ENCODE measurements at places on chromosomes 1 and 21.

- DNase-seq: no peak
Measured at GRCh38 chr1:41607808-41608207, 123.3 kb upstream of the EDN2 start.

GRCh38 chr1:101280942-101281654, 44.3 kb downstream of the S1PR1 start:
- DNase-seq: no peak

DNA sequence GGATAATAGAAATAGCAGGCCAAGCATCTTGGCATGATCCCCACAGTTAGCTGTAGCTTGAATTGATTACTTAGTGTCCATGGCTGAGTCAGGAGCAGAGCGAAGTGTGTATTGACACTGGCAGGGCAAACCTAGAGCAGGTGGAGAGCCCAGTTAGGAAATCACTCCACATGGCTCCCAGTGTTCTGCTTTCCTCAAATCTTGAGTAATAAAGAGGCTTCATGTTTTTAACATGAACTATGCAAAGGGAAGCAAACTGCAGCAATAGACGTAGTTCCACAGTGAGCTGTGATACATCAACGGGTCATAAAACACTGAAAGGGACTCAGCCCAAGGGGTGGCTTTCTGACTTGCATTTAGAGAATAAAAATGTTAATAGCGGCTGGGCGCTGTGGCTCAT, 28.9 kb downstream of the RHEX start:
- no peak for DNase-seq

DNA sequence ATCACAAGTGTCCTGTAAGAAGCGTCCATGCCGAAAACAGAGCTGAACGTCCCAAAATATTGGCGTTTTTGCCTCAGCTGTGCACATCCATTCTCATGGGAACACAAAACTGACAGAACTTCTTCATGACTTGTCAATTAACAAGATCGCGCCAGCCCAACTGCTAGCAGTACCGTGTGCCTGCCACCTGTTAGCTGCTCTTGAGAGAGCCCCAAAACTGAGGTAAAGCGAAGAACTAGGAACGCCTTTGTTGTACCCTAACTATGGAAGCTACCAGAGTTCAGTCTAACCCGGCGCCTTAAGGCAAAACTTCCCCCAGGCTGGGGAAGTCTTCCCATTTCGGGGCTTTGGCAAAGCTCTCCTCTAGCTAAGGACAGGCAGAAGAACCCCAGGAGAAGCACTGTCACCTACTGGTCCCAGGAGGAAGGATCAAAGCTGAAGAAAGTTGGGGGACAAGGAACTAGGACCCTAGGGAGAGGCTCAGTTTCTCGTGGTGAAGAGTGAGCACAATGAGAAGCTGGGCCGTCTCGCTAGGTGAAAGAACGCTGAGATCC, 719 bp downstream of the EYA3 start:
- peak; percentile 10 for DNase-seq

GRCh38 chr1:51000651-51001050, 30.6 kb downstream of the CDKN2C start:
- no peak for DNase-seq

GRCh38 chr1:7424352-7424890, 346.7 kb upstream of the VAMP3 start:
- no peak for DNase-seq

DNA sequence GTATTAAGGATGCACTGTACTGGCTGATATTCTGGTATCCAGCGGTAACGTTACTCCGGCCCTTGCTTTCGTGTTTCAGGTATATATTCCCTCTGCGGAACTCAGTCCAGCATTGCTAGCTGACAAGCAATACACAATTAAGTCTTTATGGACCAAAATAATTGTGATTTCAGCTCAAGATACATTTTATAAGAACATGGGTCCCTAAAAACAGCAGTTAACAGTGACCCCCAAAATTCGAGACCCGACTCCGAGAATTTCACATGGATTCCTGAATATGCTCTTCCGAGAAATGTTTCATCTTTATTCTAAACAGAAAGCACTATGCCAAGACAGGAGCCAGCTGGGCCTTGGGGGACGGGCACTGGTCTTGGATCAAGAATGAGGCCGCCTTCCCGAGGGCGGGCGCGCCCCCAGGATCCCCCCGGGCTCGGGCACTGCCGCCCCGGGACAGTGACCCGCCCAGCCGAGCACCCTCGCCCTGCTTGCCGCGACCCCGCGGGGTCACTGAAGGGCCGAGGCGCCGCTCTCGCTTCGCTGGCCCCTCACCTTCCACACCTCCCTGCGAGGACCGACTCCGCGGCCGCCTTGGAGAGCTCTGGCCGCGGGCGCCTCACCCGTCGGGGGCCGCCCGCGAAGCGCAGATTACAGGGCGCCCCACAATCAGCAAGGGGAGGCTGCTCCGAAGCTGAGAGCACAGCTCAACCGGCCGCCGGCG, 610 bp downstream of the SCYL3 start:
- DNase-seq: no peak

DNA sequence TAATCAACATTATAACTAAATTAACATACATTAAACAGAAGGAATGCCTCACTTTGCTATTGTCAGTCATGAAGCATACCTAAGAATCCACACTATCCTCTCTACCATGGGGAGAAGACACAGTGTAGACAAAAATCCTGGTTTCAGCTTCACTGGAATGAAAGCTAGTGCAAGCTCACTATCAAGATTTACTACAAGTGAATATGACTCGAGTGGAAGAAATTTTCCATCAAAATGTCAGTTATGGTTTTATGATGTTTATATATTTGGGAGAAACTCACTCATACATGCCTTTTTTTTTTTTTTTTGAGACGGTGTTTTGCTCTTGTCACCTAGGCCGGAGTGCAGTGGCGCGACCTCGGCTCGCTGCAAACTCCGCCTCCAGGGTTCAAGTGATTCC, 424.3 kb downstream of the KCNT2 start:
- DNase-seq: no peak

GRCh38 chr1:18849261-18849711, 10.2 kb downstream of the TAS1R2 start:
- DNase-seq: no peak

- no peak for DNase-seq
Measured at GRCh38 chr21:41752231-41752681, 14.6 kb downstream of the RIPK4 start.

GRCh38 chr21:38777531-38777930, 28.2 kb upstream of the ETS2 start:
- peak; percentile 37 for DNase-seq

DNA sequence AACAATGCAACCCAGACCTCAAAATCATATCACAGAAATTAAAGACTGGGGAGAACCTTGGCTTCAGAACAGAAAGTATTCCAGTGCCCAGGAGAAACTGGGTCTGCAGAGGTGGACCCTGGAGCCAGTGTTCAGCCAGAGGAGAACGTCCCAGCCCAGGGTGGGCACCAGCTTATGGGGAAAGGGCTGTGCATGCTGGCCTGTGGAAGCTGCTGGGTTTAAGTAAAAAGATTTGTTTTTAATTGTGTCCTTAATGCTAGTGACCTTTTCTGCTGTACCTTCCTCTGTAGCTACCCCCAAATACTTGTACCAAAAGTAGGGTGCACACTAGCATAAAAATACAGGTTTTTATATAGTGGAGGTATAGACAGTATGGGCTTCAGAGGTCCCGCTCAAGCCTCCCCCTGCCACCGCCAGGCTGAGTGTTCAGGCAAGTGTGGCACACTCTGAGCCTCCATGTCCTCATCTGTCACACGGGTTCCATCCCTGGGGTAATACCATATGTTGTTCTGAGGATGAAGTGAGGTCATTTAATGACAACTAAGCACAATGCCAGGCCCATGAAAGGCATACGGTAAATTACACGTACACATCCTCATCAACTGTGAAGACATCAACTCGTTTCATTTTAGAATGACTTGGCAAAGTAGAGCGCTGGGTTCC, 47.0 kb downstream of the SLC37A1 start:
- no peak for DNase-seq

- DNase-seq: no peak
Measured at GRCh38 chr1:41249319-41249718, 7.2 kb upstream of the SCMH1 start.

GRCh38 chr1:167714098-167714438, 7.7 kb upstream of the MPZL1 start:
- no peak for DNase-seq

DNA sequence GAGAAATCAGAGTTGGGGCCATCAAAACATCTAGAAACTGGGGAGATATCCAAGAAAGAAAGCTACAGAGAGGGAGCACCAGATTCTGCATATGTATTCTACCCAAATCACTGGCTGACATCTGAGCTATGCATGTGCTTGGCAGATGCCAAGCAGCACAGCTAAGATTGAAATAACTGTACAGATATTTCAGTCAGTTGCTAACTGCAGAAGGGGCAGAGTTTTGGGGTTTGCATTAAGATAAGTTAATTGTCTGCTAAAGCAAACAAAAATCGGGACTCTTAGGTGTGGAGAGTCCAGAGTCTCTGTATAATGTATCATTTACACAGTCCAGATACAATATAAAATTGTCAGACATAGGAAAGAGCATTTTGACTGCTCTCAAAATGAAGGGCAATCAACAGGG, 437.1 kb downstream of the PTBP2 start:
- no peak for DNase-seq

GRCh38 chr21:21963911-21964310, 965.7 kb downstream of the NCAM2 start:
- DNase-seq: no peak

- no peak for DNase-seq
Measured at GRCh38 chr1:109918671-109919070, 8.0 kb downstream of the CSF1 start.

DNA sequence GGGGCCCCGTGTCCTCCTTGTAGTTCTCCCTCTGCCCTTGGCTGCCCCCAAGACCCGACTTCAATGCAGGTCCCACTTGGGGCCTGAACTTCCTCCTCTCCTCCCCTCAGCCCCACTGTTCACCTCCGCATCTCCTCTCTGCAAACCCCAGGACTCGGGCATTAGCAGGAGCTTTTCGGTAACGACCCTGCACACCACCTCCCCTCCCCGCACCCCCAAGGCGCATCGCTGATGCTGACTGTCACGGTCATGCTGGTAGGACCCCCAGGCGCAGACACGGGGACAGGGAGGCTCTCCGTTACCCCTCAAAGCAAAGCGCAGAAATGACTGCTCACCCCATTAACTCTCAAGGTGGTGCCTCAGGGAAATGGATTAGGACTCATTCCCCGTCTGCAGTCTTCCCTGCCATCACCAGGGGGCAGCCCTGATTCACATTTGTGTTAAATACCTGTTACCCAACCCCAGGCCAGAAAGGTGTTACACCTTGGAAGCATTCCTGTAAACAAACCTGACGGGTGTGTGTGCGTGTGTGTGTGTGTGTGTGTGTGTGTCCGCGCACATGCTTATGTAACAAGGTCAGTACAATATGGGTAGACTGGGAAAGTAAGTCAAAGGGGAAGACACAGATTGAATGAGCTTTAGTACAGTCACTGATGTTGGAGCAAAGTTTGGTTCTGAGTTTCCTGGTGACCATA, 6.4 kb upstream of the GUCA2B start:
- DNase-seq: peak; percentile 50

- DNase-seq: no peak
Measured at GRCh38 chr1:21260405-21261125, 29.7 kb downstream of the ECE1 start.

GRCh38 chr1:25431955-25432719, 1.4 kb downstream of the MACO1 start:
- DNase-seq: no peak

DNA sequence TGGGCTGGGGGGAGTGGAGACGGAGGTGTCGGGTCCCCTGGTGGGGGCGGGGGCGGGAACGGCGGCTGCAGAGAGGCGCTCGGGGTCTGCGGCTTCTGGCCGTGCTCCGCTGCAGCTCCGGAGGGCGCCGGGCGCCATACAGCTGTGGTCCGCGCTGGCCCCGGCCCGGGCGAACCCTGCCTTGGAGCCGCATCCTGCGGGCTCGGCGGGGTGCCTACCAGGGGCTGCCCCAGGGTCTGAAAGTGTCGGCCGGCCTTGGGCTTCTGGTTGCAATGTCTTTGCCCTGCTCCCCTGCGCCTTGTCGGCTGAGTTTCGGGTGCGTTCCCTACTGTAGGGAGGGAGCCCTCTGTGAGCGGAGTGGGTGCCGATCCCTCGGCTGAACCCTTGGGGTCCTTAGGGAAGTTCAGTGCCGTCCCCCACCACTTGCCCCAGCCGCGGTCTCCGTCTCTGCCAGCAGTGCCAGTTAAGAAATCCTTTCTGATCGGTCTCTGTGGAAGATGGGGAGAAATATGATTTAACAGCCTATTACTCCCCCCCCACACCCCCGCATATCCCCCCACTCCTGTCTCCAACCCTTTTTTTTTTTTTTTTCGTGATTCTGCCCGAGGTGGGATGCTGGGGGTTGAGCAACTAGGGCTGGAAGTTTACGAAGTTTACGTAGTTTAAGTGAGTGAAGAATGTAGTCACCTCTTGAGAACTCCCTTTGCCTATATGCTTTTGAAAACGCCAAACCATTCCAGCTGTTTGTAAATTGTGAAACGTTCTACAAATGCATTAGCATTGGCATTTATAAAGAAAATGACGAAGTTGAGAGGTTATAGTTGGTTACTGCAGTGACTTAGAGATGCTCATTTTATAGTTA, 588 bp downstream of the NEXN start:
- DNase-seq: peak; percentile 8

DNA sequence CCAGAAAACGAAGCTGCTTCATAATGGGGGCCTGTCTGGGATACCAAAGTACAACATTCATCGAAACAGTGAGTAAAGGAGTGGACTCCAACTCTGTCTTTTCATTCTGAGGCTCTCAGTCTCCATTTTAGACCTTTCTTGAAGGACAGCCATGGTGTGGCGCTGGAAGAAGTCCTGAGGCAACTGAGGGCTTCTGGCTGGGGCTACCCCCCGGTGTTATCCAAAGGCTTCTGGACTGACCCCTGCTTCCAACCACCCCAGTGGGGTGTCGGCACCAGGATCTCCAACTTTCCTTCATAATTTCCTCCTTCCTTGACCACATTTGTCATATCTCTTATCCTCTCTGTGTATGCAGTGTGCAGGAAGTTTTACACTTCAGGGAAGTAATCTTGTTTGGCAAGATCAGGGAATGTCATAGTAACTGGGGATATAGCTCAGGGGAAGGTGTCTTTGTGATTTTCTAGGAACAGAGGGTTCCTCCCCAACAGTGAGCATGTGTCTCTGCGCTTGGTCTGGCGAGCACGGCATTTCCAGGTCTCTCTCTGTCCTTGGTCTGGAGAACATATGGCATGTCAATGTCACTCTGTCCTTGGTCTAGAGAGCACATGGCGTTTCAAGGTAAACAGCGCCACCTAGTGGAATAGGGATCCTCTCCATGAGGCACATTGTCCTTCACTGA, 19.4 kb upstream of the BSDC1 start:
- peak; percentile 39 for DNase-seq

- DNase-seq: no peak
Measured at GRCh38 chr1:228846952-228847351, 111.7 kb downstream of the RHOU start.

DNA sequence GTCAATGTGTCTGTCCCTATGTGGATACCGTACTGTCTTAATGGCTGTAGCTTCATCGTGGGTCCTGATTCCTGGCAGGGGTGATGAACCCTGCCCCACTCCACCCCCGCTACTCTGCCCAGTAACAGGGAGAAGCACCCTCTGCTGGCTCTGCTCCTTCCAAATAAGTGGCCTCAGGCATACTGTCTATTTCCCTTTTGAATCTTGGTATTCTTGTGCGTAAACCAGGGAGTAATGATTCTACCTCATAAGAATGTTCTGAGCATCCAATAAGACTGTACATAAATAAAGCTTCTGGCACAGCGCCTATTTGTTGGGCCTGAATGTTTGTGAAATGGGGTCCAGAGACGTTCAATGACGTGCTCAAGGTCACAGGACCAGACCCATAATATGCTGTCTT, 35.2 kb upstream of the CTPS1 start:
- DNase-seq: no peak

- DNase-seq: no peak
Measured at GRCh38 chr1:226644541-226645176, 94.4 kb downstream of the ITPKB start.

All from stimulated activated naive B cell treated with anti-CD40 and anti-IgM and Interleukin-4, amounts not matched to agents 10 μg/mL and 1 μg/mL and 100 μg/mL, for 72 hours (primary cell).